NCI-H226 (cell line): ENCODE measurements at places on chromosomes 2 and 18.

DNA sequence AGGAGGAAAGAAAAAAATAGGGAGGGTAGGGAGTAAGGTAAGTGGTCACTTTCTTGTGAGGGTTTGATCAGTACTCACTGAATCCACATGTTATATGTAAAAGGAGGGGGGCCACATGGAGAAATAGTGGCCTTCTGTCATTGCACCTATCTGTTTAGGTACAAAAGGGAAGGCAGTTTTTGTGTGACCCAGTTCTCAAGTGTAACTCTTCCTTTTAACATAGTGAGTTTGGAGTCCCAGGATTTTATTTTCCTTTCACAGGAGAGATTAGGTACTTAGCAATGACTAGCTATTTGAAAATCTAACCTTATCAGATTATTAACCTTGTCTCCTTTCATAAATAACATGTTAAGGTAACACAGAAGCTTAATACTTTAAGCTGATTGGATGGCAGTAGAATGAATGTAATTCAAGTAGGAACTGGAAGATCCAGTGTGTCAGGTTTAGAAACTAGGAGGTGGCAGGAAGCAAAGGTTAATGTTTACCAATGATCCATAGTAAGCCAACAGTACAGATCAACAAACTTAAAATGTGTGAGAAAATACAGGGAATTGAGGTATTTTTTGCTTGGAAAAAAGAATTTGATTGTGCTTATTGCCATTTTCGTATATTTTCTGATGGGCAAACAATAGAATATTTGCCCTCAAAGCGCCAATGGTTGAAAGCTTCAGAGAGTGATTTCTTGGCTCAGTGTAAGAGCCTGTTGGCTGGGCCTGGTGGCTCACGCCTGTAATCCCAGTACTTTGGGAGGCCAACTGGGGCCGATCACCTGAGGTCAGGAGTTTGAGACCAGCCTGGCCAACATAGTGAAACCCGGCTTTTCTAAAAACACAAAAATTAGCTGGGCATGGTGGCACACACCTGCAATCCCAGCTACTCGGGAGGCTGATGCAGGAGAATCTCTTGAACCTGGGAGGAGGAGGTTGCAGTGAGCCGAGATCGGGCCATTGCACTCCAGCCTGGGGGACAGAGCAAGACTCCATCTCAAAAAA is 11.3 kb downstream of the HNMT start:
- DNase-seq: no peak

- no peak for DNase-seq
Measured at GRCh38 chr18:43664487-43665008, 387.3 kb upstream of the SYT4 start.

DNA sequence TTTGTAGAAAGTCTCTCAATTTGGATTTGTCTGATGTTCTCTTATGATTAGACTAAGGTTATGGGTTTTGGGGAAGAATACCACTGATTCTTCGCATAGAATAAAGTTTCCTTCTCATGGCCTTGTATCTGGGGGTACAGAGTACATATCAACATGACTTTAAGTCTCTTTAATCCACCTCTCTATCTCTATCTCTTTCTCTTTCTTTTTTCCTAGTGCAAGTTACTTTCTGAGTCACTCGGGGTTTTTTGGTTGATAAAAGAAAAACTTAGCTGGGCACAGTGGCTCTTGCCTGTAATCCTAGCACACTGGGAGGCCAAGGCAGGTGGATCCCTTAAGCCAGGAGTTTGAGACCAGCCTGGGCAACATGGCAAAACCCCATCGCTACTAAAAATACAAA is 100.1 kb upstream of the MAP4K3 start:
- no peak for DNase-seq

- DNase-seq: peak; percentile 29
Measured at GRCh38 chr2:189802396-189802912, 18.2 kb downstream of the PMS1 start.

GRCh38 chr2:118834901-118835745 is 12.3 kb downstream of the EN1 start:
- DNase-seq: no peak

DNA sequence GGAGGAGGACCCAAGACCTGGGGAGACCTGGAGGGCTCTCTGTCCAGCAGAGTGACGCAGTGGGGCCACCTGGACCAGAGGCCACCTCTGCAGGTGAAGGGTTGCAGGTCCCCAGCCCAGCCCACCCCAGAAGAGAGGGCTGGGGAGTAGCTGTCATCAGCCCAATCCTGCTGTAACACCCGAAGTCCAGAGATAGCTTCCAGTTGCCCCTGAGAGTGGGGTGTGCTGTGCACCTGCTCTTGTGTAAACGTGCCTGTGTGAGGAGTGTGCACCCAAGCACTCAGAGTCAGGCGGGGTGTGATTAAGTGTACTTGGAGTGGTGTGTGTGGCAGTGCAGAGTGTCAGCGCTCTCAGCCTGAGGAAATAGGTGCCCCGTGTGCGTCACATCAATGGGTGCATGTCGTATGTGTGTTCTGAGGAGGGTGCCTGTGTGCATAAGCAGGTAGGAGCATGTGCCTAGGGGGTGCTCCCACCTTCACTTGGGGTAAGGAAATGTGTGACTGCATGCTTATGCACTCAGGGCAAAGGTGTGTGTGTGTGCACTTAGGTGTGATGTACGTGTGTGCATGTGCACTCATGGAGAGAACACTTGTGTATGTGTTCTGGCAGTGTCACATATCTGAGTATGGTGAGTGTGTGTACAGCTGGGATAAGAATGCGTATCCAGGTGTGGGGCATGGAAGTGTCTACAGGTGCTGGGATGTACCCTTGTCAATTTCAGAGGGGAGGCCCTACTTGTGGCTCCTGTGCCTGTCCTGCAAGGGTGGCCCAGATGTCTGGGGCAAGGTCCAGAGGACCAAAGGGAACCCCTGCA is 672 bp downstream of the ATP6V1B1 start:
- no peak for DNase-seq

DNA sequence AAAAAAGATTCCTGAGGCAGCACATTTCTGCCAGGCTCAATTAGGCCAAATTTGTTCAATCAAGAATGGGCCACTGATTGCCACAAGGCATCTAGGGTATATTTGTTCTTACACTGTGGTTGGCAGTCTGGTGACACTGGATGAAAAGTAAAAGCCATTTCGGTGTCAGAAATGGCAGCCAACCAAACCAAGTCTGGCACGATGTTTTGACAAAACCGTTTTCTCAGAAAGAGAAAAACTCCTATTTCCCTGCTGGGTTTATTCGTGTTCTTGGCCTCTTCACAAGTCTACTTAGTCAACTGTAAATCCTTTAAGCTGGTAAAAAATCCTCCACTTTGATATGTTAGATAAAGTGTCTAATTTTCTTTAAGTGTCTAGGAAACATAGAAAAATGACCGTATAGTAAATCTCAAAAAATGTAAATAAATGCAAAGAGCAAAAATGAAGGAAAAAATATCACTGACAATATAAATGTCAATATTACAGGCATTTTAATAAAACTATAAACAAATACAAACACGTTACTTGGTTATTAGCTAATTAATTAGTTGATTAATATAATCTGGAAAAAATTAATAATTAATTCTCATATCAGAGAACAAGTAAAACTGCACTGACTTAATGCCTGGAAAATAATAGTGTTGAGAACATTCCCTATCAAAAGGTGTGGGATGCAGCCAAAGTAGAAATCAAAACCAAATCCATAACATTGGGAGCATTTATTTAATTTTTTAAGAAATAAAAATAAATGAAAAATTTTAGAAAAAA is 182.0 kb upstream of the ZNF804A start:
- no peak for DNase-seq

GRCh38 chr2:28721601-28722191 is 29.9 kb upstream of the PPP1CB start:
- DNase-seq: no peak

DNA sequence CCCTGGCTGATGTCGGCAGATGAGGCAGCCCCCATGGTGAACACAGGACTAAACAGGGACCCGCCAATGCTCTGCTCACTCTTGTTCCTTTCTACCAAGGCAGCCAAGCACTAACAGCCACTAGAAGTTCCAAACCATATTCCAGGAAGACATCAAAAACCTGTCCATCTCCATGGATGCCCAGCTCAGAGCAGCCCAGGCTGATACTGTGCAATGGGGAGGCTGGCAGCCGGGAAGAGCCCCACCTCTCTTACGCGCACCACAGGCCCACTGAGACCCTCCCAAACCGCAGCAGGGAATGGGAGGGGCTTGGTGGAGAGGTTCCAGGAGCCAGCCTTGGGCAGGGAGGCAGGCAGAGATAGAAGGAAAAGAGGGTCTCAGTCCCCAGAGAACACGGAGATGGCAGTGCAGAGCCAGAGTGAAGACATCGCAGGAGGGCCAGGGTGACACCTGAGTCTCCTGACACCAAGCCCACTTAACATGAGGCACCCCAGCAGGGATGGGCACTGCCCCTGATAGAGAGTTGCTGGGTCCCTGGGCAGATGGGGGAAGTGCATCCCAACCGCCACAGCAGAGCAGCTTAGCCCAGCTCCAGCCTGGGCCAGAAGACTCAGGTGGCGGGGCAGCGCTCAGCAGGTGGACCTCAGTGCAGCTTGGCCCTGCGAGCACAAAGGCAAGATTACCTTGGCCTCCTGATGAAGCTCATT is 3.4 kb downstream of the HS6ST1 start:
- DNase-seq: no peak

DNA sequence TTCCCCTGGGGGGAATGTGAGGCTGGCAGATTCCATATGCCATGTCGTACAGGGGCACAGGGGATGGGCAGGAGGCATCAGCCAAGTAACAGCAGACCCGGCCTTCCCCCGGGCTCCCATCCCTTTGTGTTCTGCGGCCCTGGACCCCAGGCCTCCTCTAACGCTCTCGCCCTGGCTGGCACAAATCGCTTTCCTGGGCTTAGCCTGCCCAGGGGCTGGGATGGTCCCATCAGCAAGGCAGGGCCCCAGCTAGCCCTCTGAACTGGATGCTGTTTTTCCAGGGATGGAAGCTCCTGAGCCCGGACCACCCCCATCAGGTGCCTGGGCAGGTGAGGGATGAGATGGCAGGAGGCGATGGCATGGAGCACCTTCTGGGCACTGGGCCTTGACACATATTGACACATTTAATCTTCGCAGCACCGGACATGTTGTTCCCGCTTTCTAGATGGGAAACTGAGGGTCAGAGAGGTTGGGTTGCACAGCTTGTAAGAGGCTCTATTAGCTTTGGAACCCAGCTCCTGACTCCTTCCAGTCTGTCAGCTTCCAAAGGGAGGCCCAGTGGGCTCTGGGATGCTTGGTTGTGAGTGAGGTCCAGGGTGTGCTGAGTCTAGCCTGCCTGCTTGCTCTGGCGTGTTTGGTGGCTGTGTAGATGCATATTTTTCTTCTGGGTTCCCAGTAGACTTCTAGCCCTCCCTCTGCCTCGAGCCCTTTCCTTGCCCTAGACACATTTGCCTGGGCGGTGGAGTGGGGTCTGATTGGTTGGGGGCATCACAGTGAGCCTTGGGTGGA is 40.3 kb downstream of the GLI2 start:
- DNase-seq: no peak

DNA sequence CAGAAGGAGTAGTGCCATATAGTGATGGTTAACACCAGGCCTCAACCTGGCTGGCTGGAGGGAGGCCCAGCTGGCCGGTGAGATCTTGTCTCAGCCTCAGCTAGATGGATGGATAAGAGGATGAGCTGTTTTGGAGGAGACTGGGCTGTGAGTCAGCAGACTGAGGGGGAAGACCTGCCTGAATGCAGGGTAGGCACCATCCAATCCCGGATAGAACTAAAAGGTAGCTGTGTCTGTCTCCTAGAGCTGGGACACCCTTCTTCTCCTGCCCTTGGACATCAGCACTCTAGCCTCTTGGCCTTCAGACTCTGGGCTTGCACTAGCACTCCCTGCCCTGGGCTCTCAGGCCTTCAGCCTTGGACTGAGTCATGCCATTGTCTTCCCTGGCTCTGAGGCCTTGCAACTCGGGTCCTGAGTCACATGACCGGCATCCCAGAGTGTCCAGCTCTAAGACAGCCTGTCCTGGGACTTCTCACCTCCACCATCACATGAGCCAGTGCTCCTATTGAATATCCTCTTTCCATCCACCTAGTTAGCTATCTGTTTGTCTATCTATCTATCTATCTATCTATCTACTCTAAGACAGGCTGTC is 131.3 kb downstream of the TPO start:
- peak; percentile 17 for DNase-seq

GRCh38 chr2:217017456-217018252 is 157.8 kb upstream of the TNP1 start:
- DNase-seq: no peak

DNA sequence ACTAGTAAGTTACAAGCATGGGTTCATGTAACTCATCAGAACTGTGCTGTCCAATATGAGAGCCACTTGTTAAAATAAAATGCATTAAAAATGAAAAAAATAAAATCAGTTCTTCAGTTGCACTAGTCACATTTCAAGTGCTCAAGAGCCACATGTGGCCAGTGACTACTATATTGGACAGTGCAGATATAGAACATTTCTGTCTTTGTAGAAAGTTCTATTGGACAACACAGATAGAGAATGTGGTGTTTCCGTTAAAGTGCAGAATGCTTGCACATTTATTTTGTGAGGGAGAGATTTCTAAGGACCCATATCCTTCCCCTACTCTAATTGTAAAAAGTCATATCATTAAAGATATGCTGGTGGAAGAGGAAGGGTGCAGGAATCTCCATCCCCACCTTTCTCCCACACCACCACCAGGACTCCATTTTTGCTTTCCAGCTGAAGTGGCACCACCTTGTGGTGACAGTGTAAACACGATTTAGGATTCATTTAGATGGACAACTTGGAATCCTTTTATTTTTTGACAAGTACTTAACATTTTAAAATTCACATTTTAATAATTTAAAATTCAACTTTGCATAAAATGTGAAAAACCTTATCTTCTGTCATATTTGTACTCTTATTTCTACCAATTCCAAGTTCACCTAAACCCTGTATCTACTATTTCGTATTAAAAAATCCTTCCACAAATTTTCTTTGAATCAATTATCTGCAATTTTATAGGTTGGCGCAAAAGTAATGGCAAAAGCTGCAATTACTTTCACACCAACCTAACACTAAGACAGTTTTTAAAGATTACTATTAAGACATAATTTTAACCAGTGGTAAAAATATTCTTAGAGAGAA is 9.4 kb upstream of the CD302 start:
- DNase-seq: peak; percentile 38

DNA sequence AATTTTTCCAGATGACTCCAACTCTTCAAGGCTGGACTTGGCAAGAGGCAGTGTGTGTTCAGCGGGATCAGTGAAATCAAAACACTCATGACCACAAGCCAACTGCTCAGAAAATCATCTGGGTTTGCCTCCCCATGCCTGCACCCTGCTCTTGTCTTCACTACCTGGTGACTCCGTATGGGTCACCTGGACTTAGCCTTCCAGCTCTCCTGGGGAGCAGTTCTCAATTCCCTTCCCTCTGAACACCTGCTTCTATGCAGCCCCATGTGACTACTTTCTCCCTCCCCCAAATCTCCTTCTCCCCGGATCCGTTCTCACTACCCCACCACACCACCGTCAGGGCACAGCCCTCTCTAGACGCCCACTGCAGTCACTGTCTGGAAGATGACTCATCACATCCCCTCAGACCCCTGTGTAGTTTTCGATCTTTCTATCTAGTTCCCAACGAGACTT is 130.2 kb upstream of the ID2 start:
- DNase-seq: no peak

GRCh38 chr2:100744589-100744988 is 75.3 kb upstream of the NPAS2 start:
- no peak for DNase-seq
